Central memory CD8-positive, alpha-beta T cell (primary cell): ENCODE measurements at places on chromosomes 7 and 10.

GRCh38 chr7:148487912-148488311 is 102.7 kb upstream of the C7orf33 start:
- H3K4me3 ChIP-seq: no peak overlapping the region
- H3K36me3 ChIP-seq: no peaks in the 10 kb centered on the region
- H3K4me1 ChIP-seq: no peaks in the 10 kb centered on the region
- H3K27ac ChIP-seq: no peak overlapping the region
- H3K27me3 ChIP-seq: peaks cover 32% of the 10 kb centered on the region
- DNase-seq: no peak

- H3K27ac ChIP-seq: no peak overlapping the region
- DNase-seq: no peak
- no peak overlapping the region for H3K4me3 ChIP-seq
- no peaks in the 10 kb centered on the region for H3K27me3 ChIP-seq
These were observed 172.6 kb upstream of the THSD7A start for GRCh38 chr7:12004581-12004980.

DNA sequence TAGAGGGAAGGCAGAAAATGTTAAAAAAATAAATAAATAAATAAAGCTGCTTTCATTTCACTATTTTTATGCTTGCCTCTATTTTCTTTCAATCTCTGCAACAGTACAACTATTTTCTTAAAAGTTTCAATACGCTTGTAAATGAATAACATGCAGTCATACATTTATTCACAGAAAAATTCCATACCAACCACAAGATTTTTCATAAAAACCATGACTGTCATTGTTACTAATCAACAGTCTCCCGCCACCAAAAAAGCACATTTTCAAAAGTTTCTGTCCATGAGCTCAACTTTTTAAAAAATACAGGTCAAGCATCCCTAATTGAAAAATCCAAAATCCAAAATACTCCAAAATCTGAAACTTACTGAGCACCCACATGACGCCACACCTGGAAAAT is 5.3 kb downstream of the PARD3 start:
- DNase-seq: no peak
- no peak overlapping the region for H3K4me3 ChIP-seq
- H3K27me3 ChIP-seq: peaks cover 58% of the 10 kb centered on the region
- no peak overlapping the region for H3K27ac ChIP-seq

DNA sequence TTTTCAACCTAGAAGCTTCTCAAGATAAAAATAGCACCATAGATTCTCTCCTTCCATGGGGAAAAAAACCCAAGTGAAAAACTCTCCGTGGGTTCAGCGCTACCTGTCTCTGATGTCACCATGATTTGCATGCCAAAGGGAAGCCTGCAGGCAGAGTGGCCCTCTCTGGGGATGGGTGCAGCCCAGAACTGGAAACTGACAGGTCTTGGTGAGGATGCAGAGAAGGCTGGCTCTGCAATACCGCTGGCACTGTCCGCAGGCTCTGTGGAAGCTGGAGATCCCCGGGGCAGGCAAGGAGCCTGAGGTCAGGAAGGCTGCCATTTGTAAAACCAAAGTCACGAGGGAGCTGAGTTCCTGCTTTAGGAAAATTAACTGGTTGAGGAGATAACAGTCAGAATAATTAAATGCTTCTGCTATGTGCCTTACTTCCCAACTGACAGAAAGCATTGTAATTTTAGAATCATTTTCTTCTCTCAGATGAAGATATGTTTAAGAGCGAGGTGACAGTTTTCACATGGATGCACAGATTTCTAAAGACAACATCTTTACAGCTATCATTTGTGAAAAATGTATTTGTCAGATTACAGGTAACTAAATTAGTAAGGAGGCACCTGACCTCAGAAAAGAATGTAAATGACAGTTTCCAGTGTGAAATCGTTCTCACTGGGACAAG is 731.5 kb upstream of the FZD8 start:
- no peak for DNase-seq
- no peak overlapping the region for H3K27ac ChIP-seq
- peaks cover 2% of the 10 kb centered on the region for H3K36me3 ChIP-seq
- H3K4me1 ChIP-seq: no peaks in the 10 kb centered on the region

- no peaks in the 10 kb centered on the region for H3K27me3 ChIP-seq
- peak overlapping the region; percentile 93 for H3K4me3 ChIP-seq
- H3K36me3 ChIP-seq: peaks cover 36% of the 10 kb centered on the region
These were observed 3.3 kb downstream of the LFNG start for GRCh38 chr7:2522780-2523433.

GRCh38 chr10:125016611-125017202 is 74.8 kb downstream of the ZRANB1 start:
- no peak overlapping the region for H3K4me3 ChIP-seq
- peaks cover 2% of the 10 kb centered on the region for H3K36me3 ChIP-seq
- no peak for DNase-seq
- peak overlapping the region; percentile 38 for H3K27ac ChIP-seq
- H3K4me1 ChIP-seq: peaks cover 11% of the 10 kb centered on the region
- H3K27me3 ChIP-seq: peaks cover 28% of the 10 kb centered on the region

- peaks cover 2% of the 10 kb centered on the region for H3K36me3 ChIP-seq
- no peaks in the 10 kb centered on the region for H3K27me3 ChIP-seq
These were observed 48.1 kb downstream of the GNAI1 start for GRCh38 chr7:80182630-80183276.

DNA sequence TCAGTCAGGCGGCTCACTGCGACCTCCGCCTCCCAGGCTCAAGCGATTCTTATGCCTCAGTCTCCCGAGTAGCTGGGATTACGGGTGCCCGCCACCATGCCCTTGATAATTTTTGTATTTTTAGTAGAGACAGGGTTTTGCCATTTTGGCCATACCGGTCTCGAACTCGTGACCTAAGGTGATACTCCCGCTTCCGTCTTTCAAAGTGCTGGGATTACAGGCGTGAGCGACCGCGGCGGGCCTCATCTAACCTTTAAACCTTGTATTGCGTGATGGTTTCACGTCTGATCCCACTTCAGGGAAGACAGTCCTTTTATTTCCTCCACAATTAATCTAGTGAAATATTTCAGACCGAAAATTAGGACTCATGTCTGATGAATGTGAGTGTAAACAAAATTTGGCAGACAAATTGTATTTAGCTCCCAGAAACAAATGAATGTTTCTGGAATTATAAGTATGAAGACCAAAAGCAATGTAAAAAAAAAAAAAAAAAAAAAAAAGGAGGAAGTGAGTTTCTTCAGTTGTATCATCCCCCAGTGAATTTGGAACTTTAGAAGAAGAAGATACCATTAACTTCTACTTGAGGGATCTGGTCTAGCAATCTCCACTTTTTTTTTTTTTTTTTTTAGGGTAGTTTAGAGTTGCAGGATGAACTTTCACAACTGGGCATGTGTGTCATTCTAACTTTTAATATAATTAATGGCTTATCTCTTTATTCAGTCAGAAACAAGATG is 1.6 kb downstream of the NUP42 start:
- peak overlapping the region; percentile 98 for H3K27ac ChIP-seq
- H3K36me3 ChIP-seq: peaks cover 40% of the 10 kb centered on the region
- no peaks in the 10 kb centered on the region for H3K27me3 ChIP-seq
- H3K4me3 ChIP-seq: peak overlapping the region; percentile 88

- H3K4me1 ChIP-seq: no peaks in the 10 kb centered on the region
- no peaks in the 10 kb centered on the region for H3K27me3 ChIP-seq
- H3K36me3 ChIP-seq: no peaks in the 10 kb centered on the region
- DNase-seq: no peak
- no peak overlapping the region for H3K27ac ChIP-seq
These were observed 567.5 kb downstream of the DNAJB6 start for GRCh38 chr7:157904211-157904865.

- H3K36me3 ChIP-seq: no peaks in the 10 kb centered on the region
- H3K4me3 ChIP-seq: no peak overlapping the region
- no peaks in the 10 kb centered on the region for H3K4me1 ChIP-seq
- no peak overlapping the region for H3K27ac ChIP-seq
- H3K27me3 ChIP-seq: no peaks in the 10 kb centered on the region
- no peak for DNase-seq
These were observed 260.7 kb downstream of the BMPER start for GRCh38 chr7:34165927-34166550.

- no peak for DNase-seq
- H3K4me1 ChIP-seq: no peaks in the 10 kb centered on the region
- H3K27ac ChIP-seq: no peak overlapping the region
- H3K36me3 ChIP-seq: no peaks in the 10 kb centered on the region
- H3K4me3 ChIP-seq: no peak overlapping the region
These were observed 22.9 kb upstream of the INSIG1 start for GRCh38 chr7:155274633-155275355.

GRCh38 chr10:123269017-123269552 is 114.9 kb downstream of the BUB3 start:
- H3K36me3 ChIP-seq: peaks cover 1% of the 10 kb centered on the region
- no peak for DNase-seq
- H3K27ac ChIP-seq: no peak overlapping the region

DNA sequence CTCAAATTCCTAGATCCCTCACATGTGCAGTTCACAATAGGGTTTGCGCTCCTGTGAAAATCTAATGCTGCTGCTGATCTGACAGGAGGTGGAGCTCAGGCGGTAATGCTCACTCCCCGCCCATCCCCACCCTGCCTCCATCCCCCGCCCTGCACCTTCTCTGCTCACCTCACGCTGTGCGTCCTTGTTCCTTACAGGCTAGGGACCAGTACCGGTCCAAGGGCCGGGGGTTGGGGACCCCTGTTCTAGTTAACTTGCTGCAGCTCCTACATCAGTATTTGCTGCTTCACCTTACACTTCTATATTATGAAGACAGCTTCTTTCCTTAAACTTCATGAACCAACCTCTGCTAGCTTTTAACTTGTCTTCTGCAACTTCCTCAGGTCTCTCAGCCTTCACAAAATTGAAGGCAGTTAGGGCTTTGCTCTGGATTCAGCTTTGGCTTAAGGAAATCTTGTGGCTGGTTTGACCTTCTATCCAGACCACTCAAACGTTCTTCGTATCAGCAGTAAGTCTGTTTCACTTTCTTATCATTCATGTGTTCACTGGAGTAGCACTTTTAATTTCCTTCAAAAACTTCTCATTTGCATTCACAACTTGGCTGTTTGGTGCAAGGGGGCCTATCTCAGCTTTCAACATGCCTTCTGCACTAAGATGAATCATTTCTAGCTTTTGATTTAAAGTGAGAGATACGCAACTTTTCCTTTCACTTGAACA is 1.7 kb upstream of the TNKS2 start:
- H3K27ac ChIP-seq: peak overlapping the region; percentile 95
- H3K27me3 ChIP-seq: no peaks in the 10 kb centered on the region
- DNase-seq: no peak
- peaks cover 20% of the 10 kb centered on the region for H3K36me3 ChIP-seq

GRCh38 chr10:16297642-16298041 is 139.2 kb upstream of the PTER start:
- no peak overlapping the region for H3K27ac ChIP-seq
- DNase-seq: no peak
- no peaks in the 10 kb centered on the region for H3K36me3 ChIP-seq

DNA sequence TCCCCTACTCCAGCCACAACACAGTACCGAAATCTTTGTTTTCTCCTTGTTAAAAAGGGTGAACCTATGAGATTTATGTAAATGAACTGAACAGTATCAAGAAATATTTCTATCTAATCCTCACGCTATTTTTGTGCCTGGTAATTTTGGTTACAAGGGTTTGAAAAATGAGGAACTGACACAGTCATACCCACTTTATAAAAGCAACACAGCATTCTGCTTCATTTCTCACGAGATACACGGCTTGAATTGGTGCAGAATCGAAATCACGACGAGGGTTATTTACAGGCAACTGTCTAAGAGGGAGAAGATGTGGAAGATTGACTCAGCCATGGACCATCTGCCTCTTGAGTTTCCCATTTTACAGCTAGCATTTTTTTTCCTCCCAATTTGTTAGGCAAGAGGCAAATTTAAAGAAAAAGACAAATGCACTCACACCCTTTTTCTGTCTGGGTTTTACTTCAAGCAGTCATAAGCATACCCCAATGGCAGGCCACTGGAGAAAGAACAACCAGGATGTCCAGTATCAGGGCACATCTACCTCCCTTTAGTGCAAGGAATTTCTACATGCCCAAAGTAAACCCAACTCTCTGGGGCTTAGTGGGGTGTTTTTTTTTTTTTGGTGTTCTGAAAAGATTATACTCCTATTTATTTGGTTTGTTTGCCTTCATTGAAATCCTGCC is 108.1 kb downstream of the ITGB8 start:
- H3K4me1 ChIP-seq: no peaks in the 10 kb centered on the region
- H3K4me3 ChIP-seq: no peak overlapping the region
- no peak overlapping the region for H3K27ac ChIP-seq
- no peaks in the 10 kb centered on the region for H3K27me3 ChIP-seq
- H3K36me3 ChIP-seq: no peaks in the 10 kb centered on the region
